Heart left ventricle (tissue), 16 donors: ENCODE measurements at places on chromosomes 2 and 18.

- no peaks in the 10 kb centered on the region for H3K27me3 ChIP-seq
- no peak overlapping the region for H3K4me3 ChIP-seq
- H3K27ac ChIP-seq, result no peak overlapping the region
- H3K36me3 ChIP-seq, result no peaks in the 10 kb centered on the region
These were observed 103.4 kb upstream of the ITGA6 start for GRCh38 chr2:172323861-172324597.

DNA sequence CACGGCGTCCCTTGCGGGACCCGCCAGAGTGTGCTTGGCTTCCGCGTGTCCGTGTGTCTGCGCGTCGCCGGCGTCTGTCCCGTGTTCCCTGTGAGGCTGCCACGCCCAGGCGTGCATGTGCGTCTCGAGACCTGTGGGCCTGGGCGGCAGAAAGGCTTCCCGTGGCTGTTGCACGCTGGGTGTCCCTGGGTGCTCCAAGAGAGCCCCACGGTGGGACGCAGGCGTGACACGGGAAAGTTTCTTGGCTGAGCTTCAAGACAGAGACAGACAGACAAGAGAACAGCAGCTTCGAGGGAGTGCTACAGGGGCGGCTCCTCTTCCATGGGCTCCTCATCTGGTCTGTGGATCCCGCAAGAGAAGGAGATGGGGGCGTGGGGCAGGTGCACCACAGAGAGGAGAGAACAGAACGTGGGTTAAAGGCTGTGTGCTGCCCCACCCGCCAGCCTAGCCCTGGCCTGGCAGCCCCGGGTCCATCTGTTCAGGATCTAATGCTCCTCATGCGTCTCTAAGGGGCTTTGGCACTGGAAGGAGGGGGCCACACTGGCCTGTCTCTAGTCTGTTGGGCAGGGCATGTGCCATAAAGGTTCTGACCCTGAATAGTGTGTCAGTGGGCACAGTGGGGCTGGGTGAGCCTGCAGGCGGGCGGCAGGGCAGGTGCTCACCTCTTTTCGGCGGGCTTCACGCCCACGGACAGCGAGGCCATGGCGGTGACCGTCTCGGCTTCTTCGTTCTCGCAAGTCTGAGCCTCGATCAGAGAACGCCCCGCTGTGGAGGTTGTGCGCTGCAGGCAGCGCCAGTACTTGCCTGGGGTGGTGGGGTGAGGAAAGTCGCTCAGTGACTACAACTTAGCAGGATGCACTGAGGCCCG lies 205.1 kb downstream of the TWIST2 start:
- no peak overlapping the region for H3K4me3 ChIP-seq
- H3K4me1 ChIP-seq, result no peaks in the 10 kb centered on the region
- H3K27me3 ChIP-seq, result no peaks in the 10 kb centered on the region
- H3K27ac ChIP-seq, result no peak overlapping the region
- no peak for DNase-seq

DNA sequence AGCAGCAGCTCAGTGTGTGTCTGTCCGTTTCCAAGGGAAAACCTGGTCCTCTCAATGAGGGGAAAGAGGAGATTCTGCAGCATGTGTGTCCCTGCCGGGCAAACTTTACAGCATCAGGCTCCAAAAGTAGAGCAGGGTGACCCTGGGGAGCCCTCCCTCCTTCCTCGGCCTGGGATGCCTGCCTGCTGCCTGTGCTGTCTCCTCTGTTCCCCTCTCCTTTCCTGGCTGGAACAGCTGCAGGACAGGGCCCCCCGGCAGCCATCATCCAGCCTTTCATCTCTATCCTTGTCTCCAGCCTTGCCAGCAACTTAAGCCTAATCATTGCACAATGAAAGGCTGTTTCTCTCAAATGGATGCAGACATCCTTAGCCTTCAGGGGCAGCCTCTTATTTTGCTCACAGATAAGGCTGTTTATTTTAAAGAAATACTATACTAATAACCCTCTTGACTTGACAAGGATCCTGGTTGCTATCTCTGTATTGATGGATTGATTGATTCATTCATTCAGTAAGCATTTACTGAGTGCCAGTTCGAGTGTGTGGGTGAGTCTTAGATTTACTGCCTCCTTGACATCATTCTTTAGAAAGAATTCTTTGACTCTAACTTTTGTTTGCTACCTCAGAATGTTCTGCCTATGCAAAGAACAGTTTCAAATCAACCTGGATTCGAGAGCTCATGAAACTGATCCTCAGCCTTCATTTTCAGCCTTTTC lies 40.6 kb upstream of the EDAR start:
- H3K36me3 ChIP-seq, result no peaks in the 10 kb centered on the region
- H3K27me3 ChIP-seq, result no peaks in the 10 kb centered on the region
- no peak overlapping the region for H3K4me3 ChIP-seq
- no peak for DNase-seq
- H3K27ac ChIP-seq, result no peak overlapping the region

GRCh38 chr2:175698061-175698460 lies 304.0 kb downstream of the LNPK start:
- H3K4me3 ChIP-seq, result no peak overlapping the region
- no peaks in the 10 kb centered on the region for H3K27me3 ChIP-seq
- no peak for DNase-seq
- no peak overlapping the region for H3K27ac ChIP-seq
